ENCODE measurements at places on chromosomes 16 and 17.

- no peak for DNase-seq
These were observed 75.3 kb upstream of the GNAO1 start for GRCh38 chr16:56115817-56116576.

- no peak for DNase-seq
These were observed 157.7 kb downstream of the CDH11 start for GRCh38 chr16:64964126-64964540.

- no peak for DNase-seq
These were observed 1.7 kb upstream of the TMEM256 start for GRCh38 chr17:7405350-7406234.

GRCh38 chr17:5055543-5055942 lies 20.3 kb upstream of the SLC52A1 start:
- DNase-seq = no peak

GRCh38 chr16:79659344-79659743 lies 58.8 kb upstream of the MAF start:
- DNase-seq = no peak
